Stimulated activated CD4-positive, alpha-beta T cell treated with anti-CD3 and anti-CD28 coated beads, Interleukin-2, amount 100 ng/mL, for 24 hours (primary cell): ENCODE measurements at places on chromosomes 1 and 21.

DNA sequence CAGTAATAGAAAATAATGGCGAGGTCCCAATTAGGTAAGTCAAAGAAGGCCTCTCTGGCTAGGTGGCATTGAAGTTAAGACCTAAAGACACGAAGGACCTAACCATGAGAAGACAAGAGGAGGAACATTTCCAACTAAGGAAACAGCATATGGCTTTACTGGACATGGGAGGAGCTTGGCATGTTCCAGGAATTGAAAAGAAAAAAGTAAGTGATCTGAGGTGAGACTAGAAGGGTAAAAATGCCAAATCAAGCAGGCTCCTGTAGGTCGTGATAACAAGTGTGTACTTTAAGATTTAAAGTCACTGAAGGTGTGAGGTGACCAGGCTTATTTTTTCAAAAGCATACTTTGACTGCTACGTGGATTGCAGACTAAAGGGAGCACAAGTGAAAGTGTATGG is 13.4 kb upstream of the CLCC1 start:
- no peak for DNase-seq

DNA sequence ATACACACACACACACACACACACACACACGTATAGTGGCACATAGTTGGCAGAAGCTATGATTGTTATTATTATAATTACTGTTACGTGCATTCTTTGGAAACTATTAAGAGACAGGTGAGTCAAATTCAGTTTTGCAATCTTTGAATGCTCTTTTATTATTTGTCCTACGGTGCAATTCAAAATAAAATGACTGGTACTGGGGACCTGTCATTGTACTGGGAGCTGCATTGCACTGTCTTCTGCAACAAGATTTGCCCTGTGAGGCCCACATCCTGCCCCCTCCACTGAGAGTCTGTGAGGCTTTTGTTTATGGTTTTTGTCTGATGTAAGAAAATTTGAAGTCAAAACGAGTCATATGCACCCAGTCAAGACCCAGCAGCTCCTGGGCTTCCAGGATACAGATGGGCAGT is 1.9 kb downstream of the LY9 start:
- peak; percentile 62 for DNase-seq

DNA sequence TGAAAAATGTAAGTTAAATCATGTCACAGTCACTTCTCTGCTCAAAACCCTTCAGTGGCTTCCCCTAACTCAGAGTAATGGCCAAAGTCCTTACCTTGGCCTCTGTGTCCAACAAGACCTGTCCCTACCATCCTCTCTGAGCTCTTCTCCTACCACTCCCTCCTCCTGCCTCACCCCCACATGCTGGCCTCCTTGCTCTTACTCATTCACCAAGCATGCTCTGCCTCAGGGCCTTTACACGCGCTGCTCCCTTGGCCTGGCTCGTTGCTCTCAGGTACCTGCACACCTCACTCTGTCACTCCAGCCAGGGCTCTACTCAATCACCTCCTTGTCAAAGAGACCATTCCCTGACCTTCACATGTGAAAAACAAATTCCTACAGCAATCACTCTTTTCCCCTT is 54.2 kb downstream of the SEC16B start:
- no peak for DNase-seq

- DNase-seq: no peak
These were observed 130.9 kb downstream of the UCK2 start for GRCh38 chr1:165958306-165958705.
